ENCODE measurements at places on chromosomes 12 and 14. TPM values are rescaled to one million over a fixed set of nuclear protein-coding genes. Genes with fewer than 3 reads are reported as not detected.

DNA sequence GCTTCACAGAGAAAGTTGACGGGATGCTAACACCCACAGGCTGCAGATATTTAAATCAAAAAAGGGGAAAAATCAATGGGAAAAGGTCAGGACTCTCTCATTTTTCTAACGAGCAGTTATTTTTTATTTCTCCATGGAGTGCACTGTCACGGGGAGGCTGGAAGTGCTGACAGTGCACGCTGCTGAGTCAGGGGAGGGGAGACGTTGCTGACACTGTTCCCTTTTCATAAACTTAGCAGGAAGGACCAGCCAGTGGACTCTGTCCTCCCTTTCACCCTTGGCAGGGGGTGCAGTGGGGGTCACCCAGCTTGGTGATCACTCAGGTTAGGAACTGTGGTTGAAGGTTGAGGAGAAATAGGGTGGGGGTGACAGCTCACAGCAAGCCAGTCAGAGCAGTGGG is 65.6 kb upstream of the FUT8 start:
- DNase-seq = no peak

DNA sequence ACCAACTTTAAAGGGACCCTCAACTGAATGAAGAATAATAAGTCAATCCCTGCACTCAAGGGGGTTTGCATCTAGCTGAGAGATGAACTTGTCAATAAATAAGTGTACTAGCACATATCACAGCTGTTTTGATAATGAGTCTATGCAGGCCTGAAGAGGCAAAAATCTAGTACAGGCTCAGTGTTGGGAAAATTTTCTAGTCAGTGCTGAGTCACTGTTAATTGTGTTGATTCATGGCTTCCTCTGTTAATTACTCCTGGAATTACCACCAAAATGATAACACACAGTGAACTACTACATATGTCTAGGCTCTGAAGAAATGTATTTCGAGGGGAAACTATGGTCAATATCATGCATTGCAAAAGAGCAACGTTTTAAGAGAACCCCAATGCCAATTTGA is 18.9 kb downstream of the SNRPF start:
- DNase-seq = peak; percentile 28

DNA sequence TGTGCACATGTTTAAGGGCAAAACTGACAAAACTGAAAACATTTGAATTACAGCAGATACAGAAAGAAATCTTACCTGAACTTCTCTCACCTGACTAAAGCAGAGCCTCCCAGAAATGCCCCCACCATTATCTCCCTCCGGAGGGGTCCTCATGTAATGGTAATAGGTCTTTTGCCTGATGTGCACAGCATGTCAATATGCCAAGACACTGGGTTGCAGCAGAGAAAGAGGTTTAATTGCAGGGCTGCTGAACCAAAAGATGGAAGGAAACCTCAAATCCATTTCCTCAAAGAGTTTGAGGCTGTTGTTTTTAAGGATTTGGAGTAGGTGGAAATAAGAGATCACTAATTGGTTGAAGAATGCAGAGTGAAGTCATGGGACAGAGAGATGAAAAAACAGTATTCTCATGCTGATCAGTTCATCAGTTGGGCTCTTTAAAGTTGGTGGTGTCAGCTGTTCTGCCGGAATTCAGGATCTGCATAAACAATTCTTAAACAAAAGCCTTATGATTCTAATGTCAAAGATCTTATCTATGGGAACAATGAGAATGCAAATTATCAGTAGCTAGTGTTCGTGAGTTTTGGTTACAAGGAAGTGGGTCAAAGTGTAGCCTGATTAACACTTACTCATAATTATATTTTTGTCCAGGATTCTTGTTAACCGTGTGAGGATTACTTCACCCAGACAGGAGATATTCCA is 18.2 kb downstream of the ANG start:
- no peak for DNase-seq

The TNFAIP2 gene
- total RNA-seq = 32.0 TPM

The KRT75 gene
- total RNA-seq = not detected

The TMPRSS12 gene
- not detected for total RNA-seq
